ENCODE measurements at places on chromosomes 13 and 19.
A peak's percentile ranks its signal among the peaks of the same experiment; 100 is the strongest.

DNA sequence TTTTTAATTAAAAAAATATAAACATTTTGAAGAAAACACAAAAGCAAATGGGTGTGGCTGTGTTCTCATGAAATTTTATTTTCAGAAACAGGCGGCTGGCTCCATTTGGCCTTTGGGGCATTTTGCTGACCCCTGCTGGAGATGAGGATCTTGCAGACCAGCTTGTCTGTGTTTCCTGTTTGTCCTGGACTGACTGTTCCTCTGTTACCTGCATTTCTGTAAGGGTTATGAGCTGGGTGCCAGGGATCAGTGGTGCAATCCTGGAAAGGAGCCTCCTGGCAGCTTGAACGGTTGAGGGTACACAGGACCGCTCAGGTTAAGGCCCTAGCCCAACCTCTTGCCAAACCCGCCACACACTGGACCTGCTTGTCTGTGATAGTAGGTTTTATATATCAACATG is 49.9 kb downstream of the ZNF787 start:
- DNase-seq = no peak

- DNase-seq = peak; percentile 55
Measured at GRCh38 chr13:31909864-31910551, 121.6 kb upstream of the FRY start.

- no peak for DNase-seq
Measured at GRCh38 chr13:74036373-74036772, 97.8 kb downstream of the KLF12 start.

- no peak for DNase-seq
Measured at GRCh38 chr19:45173816-45174215, 4.2 kb downstream of the TRAPPC6A start.

DNA sequence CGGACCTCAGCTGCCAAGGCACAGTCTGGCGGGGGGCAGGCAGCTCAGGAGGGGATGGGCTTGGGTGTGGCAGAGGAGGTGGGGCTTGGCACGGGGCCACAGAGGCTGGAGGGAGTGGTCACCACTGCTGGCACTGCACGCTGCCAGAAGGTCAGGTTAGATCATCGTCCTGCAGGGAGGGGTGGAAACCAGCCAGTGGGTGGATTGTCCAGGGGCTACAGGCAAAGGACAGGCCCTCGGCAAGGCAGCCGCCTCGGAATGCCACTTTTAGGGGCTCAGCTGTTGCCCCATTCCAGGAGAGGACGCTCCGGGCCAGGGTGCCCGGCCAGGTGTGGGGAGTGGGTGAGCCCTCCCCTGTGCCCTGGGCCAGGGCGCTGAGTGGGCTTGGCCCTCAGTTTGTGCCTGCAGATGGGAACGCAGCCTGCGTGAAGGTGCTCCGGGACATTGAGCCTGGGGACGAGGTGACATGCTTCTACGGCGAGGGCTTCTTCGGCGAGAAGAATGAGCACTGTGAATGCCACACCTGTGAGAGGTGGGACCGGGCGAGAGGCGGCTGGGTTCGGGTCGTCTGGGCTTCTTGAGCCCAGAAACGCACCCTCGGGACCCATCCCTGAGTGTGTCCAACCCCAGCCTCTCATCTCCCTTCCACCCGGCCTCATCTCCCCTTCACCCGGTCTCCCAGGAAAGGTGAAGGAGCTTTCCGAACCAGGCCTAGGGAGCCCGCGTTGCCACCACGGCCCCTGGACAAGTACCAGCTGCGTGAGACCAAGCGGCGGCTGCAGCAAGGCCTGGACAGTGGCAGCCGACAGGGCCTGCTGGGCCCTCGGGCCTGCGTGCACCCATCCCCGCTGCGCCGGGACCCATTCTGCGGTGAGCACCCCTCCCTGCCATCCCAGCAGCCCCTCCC is 6.4 kb downstream of the KMT5C start:
- no peak for DNase-seq

DNA sequence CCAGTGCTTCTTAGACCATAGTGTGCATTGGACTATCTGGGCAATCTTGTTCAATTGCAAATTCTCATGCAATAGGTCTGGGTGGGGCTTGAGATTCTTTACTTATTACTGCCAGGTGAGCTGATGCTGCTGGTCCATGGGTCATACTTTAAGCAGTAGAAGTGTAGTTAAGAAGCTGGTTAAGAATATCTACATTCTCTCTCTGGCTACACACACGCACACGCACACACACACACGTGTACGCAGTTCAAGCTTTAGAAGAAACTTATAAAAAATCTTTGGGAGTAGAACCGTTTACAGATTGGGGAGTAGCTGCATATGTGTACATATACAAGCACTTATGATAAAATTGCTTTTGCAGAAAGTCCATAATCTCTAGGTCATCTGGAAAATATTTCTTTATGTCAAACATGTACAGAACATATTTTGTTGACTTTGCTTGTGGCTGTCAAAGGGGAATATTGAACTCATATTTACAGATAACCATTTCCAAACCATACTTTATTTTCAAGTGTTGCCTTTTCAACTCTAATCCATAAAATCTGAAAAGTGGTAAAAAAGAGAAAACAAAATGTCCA is 99.7 kb downstream of the GPC6 start:
- no peak for DNase-seq

GRCh38 chr13:80251403-80251802 is 89.5 kb downstream of the SPRY2 start:
- DNase-seq = no peak

GRCh38 chr13:90420683-90421082 is 926.8 kb upstream of the MIR17HG start:
- no peak for DNase-seq

DNA sequence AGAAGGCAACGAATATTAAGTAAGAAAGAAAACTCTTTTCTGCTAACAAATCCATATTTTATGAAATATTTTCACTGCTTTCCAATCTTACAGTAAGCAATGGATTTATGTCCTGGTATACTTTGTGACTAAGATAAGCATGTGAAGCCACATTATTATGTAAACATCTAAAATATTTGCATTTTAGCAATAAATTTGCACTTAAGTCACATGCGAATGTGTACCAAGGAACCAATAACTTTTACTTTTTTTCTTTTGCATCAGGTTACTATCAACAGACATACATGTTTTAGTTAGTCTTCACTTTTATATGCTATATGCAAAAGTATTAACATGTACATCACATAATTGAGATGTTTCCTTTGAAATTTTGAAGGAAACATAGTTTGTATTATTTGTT is 536.7 kb downstream of the SLITRK6 start:
- no peak for DNase-seq

GRCh38 chr13:27199211-27199610 is 27.6 kb upstream of the USP12 start:
- DNase-seq = no peak

- DNase-seq = no peak
Measured at GRCh38 chr13:37526710-37527473, 71.7 kb downstream of the POSTN start.

DNA sequence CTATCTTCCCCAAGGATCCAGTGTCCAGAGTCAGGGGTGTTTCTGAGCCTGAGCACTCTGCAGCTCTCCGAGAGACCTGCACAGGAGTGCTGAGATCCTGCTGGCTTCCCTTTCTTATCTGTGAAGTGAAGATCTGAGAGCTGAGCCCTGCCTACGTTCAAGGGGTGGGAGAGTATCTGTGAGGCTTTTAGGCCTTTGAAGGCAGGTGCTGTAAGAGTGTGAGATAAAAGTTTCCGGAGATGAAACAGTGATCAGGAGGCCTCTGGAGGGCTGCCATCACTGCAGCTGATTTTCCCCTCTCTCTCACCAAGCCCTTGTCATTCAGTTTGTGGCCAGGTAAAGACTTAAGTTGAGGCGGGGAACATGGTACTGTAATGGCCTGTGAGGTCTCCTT is 83.1 kb downstream of the AKAP11 start:
- no peak for DNase-seq

DNA sequence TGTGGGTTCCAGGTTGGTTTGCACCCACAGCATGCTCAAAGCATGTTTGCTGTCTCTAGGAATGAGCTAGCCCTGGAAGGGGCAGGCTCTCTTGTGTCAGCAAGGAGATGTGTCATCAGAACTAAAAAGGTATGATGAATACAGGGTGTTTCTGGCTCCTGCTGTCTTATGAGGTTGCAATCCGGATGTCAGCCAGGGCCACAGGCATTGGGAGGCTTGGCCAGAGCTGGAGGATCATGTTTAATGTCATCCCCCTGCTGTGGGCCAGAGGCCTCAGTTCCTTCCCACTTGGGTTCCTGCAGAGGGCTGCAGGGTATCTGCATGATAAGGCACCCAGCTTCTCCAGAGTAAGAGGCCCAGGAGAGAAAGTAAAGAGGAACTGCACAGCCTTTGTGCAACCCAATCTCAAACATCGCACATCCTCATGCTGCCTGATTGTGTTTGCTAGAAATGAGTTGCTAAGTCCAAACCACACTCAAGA is 193.6 kb downstream of the COL4A1 start:
- no peak for DNase-seq

DNA sequence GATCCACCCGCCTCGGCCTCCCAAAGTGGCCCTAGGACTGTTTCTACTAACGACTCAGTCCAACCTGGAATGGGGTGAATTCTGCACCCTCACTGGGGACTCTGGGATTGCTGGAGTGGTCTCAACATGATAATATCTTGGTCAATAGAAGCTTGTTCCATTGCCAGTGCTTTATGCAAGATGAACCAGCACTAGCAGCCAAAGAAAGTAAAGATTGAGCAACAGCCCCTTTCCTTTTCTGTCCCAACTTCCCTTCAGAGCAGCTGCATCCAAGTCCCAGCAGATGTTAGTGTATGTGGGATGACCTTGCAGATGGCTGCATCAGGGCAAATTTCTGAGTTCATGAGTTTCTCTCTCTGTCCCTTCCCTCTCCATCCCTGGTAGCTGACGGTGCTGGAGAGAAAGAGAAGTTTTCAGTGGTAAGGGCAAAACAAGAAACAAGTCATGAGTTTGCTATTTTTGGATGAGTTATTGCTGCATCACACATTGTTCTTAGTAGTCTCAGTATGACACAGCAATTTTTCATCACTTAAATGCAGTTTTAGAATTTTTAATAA is 183.6 kb upstream of the EDNRB start:
- DNase-seq = no peak

DNA sequence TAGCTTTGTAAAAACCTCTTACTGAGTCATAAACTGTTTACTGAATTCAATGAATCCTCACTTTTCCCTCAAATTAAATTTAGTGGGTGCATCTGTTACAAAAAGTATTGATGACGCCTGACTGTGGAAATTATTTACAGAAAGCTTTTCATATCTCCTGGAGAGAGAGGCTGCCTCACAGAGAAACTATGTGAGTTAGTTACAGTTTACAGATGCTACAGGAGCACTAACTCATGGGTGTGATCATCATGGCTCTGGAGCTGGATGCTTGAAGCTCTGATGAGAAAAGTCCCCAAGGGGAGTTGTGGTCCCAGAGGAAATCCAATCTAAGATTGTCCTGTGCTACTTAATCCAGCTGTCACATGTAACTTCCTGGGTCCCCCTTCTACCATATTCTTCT is 590.8 kb downstream of the LMO7 start:
- no peak for DNase-seq

DNA sequence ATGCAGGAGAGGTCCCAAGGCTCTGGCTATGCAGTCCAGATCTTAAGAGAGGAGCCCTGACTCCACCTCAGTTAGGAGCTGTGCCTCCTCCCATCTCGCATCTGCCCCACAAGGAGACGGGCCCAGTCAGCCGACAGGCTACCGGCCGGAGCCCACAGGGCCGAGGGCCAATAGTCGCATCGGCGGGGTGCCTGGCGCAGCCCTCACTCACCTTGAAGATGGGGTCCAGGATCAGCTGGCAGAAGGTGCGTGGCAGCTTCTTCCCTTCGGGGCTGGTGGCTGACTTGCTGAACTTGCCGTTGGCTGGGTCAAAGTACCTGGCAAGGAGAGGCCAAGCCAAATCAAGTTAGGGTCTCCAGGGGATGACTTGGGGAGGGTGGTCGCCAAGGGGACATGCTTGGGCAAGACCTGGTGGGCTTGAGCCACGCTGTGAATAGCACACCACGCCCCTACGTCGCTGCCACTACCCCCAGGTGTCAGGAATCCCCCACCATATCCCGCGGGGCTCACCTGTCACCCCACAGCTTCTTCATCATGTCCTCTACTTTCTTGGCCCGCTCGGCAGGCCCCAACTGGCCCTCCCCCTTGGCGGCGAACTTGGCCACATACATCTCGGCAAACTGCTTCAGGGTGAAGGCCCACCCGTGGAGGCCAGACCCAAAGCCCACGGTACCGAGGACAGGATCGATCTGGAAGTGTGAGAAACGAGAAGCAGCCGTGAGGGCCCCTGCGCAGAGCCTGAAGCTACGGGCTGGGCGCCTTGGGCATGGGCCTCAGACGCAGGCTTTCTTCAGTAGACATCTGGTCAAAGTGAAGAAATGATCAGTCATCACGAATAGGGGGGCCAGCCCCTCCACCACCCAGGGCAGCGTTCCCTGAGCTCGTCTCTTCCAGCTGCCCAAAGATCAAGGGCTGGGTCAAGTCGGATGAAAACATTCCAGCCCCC is 3.3 kb downstream of the EEF2 start:
- no peak for DNase-seq

DNA sequence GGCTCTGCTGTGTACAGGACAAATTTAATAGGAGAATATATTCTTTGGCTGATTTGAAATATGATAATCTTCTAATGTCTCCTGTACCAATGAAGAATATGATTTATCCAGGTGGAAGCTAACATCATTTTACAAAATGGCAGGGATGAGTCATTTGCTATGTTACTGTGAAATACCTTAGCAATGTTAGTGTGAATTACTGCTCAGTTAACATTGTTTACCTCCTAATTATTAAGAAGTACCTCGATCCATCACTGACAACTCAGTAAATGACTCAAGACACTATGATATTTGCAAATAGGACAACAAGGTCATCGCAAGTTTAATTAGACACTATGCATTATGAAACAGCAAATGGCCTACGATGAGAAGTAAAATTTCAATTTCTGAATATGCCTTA is 309.1 kb upstream of the EDNRB start:
- DNase-seq = no peak

DNA sequence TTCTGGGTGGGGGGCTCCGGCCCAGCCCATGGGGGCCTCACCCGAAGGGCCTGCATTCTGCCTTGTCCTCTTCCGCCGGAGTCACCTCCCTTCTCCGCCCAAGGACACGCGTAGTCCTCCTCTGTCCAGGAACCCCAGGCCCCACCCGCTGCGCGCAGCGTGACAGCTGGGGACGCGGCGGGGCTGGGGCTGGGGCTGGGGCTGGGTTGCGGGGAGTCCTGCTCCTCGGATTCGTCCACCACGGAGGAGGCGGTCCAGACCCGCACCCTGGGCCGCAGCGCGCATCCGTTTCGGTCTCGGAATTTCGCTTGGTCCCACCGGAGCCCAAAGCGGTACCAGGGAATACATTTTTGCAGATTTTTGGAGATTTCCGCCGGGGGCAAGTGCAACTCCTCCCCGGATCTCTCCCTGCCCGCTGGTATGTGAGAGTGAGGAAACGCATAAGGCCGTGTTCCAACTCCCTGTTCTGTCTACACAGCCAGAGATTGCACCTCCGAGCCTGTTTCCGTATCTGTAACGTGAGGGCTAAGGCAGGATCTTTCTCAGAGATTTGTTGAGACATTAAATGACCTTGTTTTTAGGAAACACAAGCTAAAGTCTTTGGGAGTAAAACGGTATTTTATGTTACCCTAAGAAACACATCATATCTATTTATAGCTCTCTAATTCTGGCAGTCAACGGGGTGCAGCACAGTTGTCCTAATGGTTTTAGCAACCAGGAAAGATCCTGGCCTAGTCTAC is at the start of gene COX7A1:
TSS of gene COX7A1 (minus strand) at position 96 of the 740 bp plus-strand sequence. CDS start at position 56, 40 bp downstream.
- DNase-seq = no peak

Measured in nephron progenitor cell (in vitro differentiated cells).